Activated naive CD8-positive, alpha-beta T cell treated with anti-CD3 and anti-CD28 coated beads for 36 hours (primary cell): ENCODE measurements at places on chromosomes 1 and 21. TPM values are rescaled to one million over a fixed set of nuclear protein-coding genes. Genes with fewer than 3 reads are reported as not detected.

SLC44A3 gene
- total RNA-seq: not detected

ATP6V1G3 gene
- total RNA-seq: not detected

OR2T29 gene
- not detected for total RNA-seq

PRDM15 gene
- 9.3 TPM for total RNA-seq

LAD1 gene
- not detected for total RNA-seq

TRAF5 gene
- total RNA-seq: 23.7 TPM

ALX3 gene
- total RNA-seq: not detected

DNA sequence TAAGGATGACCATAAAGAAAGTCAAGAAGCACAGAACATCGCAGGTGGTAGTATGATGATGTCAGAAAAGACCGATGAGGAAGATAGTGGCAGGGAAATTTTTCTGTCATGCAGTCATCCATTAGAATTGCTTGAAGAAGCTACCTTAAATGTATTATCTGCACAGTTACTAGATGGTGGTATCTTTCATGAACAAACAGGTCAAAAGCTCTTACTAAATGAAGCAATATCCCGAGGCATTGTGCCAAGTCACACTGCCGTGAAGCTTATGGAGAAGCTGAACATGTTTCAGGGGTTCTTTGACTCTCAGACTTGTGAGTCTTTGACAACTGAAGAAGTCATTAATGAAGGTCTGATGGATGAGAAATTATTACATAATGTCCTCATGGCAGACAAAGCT lies 128.8 kb downstream of the MACF1 start:
- no peak for DNase-seq

GRCh38 chr21:45864436-45864835 lies 117.1 kb upstream of the COL6A1 start:
- no peak for DNase-seq

DNA sequence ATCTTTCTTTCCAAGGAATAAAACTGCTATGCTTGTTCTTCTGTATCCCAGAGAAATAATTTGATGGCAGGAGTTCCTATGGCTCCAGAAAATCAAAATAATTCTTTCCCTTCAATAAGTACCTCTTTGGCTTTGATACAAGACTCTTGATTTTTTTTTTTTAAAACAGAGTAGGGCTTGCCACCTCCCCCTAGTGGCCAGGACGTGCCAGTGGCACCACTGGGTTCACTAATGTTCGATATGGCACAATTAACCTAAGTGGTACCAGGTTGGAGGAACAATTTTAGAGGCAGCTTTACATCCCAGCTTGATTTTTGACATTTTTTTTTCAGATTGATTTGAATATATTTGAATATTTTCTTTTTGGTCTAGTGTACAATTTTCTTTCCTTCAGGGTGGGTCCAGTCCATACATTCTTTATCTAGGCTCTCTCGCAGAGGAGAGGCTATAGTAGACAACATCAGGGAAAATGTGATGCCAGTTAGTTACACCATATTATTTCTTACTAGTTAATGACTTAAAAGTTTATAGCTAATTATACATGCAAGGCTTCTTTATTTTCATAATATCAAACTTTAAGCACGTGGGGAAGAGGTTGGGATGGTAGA lies 330.9 kb downstream of the S1PR1 start:
- DNase-seq: peak; percentile 35

DNA sequence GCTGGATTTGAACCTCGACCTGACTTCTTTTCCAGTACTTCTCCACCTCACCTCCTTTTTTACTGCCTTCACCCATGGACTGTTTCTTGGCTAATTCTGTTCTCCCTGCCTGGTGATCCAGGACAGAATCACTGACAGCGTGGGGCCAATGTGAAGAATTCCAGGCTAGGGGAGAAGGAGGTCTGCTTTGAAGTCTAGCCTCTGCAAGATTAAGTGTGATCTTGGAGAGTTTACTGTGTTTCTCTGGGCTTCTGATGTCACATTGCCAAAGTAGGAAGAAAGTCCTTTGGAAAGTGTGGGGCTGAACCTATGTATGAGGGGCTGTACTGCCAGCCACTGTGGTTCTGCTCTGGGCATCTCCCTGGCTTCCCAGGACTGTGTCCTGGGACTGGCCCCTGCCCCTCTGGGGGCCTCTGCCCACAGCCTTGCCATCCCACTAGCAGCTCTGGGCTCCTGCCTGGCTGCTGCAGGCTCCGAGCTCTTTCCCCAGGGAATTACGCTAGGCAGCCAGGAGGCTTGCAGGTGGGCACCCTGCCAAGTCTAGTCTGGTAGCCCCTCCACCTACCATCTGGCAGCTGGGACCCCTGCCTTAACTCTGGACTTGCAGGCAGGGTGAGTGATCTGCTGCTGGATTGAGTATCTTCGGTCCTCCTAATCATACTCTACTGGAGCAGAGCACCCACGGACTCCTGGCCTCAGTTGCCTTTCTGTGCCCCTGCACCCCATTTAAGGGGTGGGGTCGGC lies 52.2 kb downstream of the YARS1 start:
- DNase-seq: no peak

DNA sequence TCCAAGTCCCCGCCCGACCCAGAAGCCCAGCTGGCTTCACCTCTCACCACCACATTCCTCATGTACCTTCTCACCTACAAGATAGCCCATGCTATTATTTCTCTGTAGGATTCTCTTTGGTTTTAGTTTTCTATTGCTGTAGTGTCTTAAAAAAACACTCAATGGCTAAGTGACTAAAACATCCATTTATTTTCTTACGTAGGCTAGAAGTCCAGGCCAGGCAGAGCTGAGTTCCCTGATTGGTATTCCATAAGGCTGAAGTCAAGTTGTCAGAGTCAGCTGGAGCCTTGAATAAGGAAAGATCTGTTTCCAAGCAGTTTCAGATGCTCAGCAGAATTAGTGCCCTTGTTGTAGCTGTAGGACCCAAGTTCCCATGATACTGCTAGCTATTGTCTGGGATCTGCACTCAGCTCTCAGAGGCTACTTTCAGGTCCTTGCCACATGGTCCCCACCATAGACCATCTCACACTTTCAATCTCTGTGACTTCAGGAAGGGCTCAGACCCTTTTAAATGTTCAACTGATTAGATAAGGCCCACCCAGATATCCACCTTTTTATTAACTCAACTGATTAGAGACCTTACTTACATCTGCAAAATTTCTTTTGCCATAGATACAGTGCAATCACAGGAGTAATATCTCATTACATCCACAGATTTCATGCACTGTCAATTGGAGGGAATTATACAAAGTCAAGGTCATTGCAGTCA lies 371.0 kb downstream of the TGFB2 start:
- no peak for DNase-seq

DNA sequence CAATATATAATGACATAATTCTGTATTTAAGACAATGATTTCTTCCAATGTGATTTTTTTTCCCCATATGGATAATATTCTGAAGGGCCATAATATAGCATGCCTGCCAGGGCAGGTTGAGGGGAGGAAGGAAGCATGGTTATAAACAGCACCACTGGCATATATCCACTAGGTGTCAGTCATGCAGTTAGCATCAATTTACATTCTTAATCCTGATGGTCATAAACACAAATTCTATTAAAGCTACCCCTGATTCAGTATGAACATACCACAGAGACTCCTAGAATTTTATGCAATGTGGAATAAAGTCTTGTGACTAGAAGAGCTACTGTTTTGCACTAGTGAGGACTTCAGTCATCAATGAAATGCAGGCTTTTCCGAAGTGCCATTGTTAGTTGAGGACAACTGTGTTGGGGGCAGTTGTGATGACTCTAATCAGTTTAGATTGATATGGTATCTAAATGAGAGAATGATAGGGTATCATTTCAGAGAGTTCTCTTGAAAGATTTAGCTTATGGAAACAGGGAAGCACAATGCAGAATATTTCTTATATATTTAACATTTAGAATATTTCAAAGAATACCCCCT lies 342.7 kb upstream of the NR5A2 start:
- peak; percentile 1 for DNase-seq

DNA sequence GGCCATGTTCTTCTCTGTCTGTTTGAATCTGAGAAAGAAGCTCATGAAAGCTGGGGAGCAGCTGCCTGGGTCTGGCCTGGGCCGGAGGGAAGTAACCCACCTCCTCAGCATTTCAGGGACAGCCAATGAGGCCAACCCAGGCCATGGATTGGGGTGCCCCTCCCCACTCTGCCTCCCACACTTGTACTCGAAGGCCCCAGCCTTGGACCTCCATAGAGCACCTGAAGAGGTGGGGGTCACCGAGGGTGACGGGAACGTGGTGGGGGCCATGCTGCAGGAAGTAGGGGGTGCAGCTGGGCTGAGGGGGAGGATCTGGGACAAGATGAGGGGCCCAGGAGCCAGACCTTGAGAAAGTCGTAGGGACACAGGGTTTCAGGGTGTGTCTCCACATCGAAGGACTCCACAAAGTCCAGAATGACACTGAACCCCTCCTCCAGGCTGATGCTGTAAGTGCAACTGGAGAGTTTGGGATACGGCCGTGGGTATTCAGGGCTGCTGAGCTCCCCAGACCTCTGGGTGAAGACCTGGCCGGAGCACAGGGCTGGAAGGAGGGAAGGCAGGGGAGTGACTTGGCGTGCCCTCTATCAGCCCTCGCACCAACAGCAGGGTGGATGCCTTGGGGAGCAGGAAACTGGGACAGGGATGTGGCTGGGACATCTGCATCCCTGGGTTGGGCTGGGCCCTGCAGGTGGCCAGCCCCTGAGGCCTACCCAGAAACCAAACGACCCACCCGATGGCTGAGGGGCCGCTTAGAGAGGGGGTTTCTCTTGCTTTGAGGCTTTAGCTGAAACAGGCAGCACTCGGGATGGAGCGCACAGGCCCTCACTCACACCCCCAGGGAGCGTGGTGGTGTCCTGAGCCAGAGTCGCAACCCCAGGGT lies 3.8 kb downstream of the MASP2 start:
- DNase-seq: no peak

- DNase-seq: no peak
These were observed 12.9 kb downstream of the TRABD2B start for GRCh38 chr1:47984175-47984789.

DNA sequence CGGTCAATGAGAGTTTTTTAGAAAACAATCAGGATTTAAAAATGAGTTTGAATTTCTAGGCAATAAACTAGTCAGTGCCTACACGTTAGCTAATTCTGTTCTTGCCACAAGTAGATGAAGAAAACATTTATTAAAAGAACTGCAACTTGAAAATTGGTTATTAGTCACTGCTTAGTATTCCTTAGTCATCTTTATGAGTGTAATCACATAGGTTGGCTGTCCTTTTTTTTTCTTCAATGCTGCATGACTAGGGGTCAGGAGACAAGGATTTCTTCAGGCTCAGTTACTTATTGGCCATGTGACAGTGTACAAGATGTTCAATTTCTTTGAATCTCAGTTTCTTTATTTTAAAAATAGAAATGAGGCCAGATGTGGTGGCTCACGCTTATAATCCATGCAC lies 17.1 kb downstream of the SOAT1 start:
- DNase-seq: no peak

GRCh38 chr1:6143395-6143794 lies 36.7 kb downstream of the CHD5 start:
- DNase-seq: no peak

DNA sequence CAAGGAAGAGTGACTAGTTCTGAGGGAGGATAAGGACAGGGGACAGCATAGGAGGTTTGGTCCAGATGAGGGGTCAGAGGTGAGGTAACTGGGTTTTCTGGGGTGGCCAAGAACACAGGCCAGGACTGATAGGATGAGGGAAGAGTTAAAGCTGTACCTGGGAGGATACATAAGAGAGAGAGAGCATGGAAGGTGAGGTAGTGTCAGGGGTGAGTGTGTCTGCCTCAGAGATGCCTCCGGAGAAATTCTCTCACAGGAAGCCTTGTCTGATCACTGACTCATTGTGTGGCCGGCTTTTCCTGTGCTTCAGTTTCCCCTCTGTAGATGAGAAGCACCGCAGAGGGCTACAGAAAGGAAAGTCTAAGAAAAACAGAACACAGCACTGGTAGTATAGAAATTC lies 40.2 kb downstream of the FASLG start:
- DNase-seq: peak; percentile 72

GRCh38 chr21:33380483-33380998 lies 22.7 kb upstream of the IFNGR2 start:
- DNase-seq: peak; percentile 90

GRCh38 chr21:39000496-39000895 lies 182.8 kb downstream of the PSMG1 start:
- peak; percentile 22 for DNase-seq

- no peak for DNase-seq
These were observed 71.4 kb downstream of the USP1 start for GRCh38 chr1:62508187-62508758.

GRCh38 chr1:54335011-54335754 lies 71.0 kb downstream of the SSBP3 start:
- DNase-seq: no peak

DNA sequence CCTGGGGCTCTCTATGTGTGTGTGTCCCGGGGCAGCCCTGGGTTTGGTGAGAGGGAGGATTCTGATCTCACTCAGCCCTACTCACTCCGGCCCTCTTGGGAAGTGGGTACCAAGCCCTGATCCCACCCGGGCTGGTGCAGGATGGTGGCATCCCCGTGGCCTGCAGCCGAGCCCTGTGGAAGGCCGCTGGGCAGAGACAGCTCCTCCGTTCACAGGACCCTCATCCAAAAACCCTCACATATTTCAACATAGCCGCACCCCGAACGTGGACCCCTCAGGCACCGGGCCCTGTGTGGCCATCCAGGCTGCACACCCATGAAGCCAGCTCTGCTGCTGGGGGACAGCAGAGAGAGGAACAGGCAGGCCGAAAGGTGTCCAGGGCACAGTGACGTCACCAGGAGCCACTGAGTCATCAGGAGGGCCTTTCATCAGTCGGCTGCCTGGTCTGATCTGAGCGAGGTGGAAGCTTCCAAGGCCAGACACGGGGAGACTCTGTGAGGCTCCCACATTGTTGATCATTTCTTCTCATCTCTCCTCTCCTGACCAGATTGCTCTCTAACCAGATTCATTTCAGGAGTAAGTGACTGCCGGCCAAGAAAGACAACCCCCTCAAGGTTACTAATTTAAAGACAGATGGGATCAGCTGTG lies 16.2 kb upstream of the GPR157 start:
- DNase-seq: no peak

- DNase-seq: no peak
These were observed 125.7 kb upstream of the TMPRSS15 start for GRCh38 chr21:18529254-18529653.

- no peak for DNase-seq
These were observed 749 bp downstream of the EXOSC10 start for GRCh38 chr1:11098931-11099309.

- no peak for DNase-seq
These were observed 146.5 kb upstream of the LYPLAL1 start for GRCh38 chr1:219027146-219027673.

DNA sequence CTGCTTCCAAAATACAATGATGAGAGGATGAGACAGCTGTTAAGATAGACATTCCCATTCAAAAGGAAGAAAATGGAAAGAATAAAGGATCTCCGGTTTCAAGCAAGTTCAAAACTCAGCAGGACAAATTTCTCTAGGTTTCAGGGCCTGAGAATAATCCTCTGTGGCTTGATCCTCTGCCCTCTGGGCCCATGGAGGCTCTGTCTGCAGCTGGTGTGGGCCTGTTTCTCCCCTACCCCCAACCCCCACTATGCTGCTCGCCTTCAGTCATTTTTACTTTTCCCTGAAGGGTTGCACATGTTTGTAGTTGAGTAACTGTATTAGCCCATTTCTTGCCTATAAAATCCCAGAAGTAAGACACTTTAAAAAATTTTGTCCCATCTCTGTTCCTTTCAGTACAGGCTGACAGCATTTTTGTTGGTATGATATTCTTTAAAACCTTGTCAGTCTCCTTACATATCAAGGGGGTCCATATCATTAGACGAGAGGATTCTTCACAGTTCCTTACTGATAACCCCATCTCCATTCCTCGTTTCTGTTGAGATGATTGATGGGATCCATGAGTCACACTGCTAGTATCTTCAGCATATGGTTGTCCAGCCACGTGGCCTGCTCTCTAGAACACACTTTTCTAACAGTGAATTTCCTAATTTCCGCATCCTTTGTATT lies 10.5 kb downstream of the ZMYM4 start:
- no peak for DNase-seq
